ENCODE measurements at places on chromosomes 6 and 20.

GRCh38 chr6:138909511-138909910 lies 78.5 kb downstream of the REPS1 start:
- ATAC-seq: no peak

GRCh38 chr6:161482517-161482858 lies 208.6 kb upstream of the AGPAT4 start:
- ATAC-seq: no peak

GRCh38 chr20:20407891-20408805 lies 40.2 kb downstream of the INSM1 start:
- ATAC-seq: no peak

DNA sequence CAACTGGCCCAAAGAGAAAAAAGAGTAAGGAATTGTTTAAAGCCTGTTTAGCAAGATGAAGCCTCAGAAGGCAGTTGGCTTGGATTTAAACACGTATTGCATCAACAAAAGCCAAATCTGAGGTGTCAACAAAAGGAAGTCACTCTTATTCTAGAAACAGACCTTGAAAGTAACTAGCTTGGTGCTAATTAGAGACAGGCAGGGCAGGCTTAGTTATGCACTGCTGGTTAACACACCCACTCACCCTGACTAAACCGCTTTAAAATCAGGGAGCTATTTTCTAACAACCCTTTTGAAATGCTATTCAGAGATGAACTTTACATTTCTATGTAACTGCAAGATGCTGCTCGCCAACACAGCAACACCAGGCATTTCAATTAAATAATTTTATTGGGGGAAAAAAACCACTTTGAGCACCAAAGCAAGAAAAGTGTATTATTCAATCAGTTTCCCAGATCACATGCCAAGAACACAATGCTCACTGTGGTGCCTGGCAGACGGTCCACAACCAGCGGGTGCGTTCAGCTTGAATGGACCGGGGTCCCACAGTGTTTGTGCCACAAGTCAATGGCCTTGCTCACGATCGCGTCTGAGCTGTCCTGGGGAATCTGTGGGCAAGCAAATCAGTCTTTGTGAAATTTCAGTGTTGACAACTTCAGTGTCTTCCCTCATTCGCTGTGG lies 23.6 kb downstream of the TBC1D7 start:
- peak; percentile 51 for ATAC-seq

Measured in esophagus mucosa (tissue), 1 donor.